ENCODE measurements at places on chromosomes 6 and 20. TPM values are rescaled to one million over a fixed set of nuclear protein-coding genes. Genes with fewer than 3 reads are reported as not detected.

Gene MYLK2
- total RNA-seq, result 0.25 TPM

Gene KCNK15
- total RNA-seq, result 0.33 TPM

Gene CCDC28A
- total RNA-seq, result 9.0 TPM

- H3K27ac ChIP-seq, result no peak overlapping the region
- no peak for DNase-seq
- peaks cover 8% of the 10 kb centered on the region for H3K4me1 ChIP-seq
- no peaks in the 10 kb centered on the region for H3K27me3 ChIP-seq
Observed at GRCh38 chr20:50038574-50038991, 55.8 kb downstream of the SNAI1 start.

DNA sequence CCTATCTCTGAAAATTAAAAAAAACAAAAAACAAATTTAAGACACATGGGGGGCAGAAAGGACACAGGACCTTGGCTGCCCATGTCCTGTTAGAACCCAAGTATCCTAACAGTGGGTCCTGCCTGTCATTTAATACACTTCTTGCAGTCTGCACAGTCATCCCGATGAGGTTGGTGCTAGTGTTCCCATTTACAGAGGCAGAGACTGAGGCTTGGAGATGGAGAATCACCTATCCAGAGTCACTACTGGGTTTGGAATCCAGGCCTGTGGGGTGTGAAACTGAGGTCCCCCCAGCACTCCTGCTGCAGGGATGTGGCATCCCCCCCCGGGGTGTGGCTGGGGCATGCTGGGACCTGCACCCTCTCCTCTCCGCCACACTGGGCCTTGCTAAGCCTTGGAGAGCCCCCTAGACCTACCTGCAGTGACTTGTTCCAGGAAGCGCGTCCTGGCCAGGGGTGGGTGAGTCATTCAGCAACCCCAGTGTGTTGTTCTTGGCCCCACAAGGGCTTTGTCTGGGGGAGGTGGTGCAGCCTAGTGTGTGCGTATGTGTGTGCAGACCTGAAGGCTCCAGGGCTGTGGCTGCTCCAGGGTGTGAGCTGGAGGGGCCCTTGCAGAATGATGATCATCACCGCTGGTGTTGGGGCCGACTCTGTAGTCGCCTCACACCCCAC lies 49.7 kb downstream of the BCAS4 start:
- no peaks in the 10 kb centered on the region for H3K36me3 ChIP-seq
- no peaks in the 10 kb centered on the region for H3K27me3 ChIP-seq
- no peak for DNase-seq
- no peak overlapping the region for H3K4me3 ChIP-seq
- peaks cover 14% of the 10 kb centered on the region for H3K4me1 ChIP-seq
- H3K27ac ChIP-seq, result no peak overlapping the region

Gene PRKN
- 25.5 TPM for total RNA-seq

DNA sequence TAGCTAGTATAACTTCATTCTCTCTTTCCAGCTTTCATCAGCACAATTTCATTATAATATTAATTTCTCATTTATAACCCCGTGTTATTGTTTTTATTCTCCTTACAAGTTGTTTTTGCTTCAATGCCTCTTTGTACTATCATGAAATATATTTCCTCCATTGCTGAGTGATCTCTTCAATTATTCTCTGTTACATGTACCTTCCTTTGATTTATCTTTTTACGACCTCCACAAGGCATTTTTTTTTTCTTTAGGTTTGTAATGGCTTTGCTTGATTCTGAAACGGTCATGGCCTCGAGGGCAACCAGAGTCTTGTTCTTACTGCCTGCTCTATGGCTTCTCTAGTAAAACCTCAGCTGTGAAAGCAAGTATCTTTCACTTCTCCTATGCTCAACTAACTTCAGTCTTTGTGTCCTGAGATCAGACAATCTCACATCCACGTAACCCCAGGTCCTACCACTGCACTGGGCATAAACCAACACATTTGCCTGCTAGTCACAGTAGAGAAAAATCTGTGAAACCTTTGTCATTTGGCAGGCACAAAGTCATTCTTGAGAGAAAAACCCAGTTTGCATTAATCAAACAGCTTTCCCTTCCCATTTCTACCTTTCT lies 119.9 kb downstream of the UST start:
- H3K36me3 ChIP-seq, result no peaks in the 10 kb centered on the region
- H3K4me3 ChIP-seq, result no peak overlapping the region
- peaks cover 13% of the 10 kb centered on the region for H3K4me1 ChIP-seq
- H3K27ac ChIP-seq, result no peak overlapping the region

Gene TAAR2
- total RNA-seq, result not detected

GRCh38 chr20:51059862-51060261 lies 37.0 kb upstream of the KCNG1 start:
- H3K27me3 ChIP-seq, result peaks cover 96% of the 10 kb centered on the region
- DNase-seq, result no peak
- H3K27ac ChIP-seq, result no peak overlapping the region
- H3K4me3 ChIP-seq, result no peak overlapping the region
- H3K4me1 ChIP-seq, result no peaks in the 10 kb centered on the region

DNA sequence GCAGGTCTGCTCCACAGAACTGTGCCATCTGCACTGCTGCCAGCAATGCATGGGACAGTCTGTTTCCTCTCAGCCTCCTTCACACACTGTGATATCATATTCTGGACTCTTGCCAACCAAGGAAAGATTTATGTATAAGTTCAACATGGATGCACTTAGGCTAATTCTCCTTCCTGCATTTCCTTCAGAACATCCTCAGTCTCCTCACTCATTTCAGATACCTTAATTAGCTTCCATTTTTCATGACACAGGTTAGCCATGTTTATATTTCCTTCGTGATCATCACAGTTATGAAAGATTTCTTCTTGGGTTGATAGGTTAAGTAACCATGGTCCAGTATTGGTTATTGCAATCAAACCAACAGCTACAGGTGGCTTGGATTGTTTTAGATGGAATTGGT lies 46.4 kb upstream of the DDR1 start:
- H3K27ac ChIP-seq, result no peak overlapping the region
- H3K4me3 ChIP-seq, result no peak overlapping the region
- no peaks in the 10 kb centered on the region for H3K27me3 ChIP-seq
- no peak for DNase-seq
- peaks cover 27% of the 10 kb centered on the region for H3K4me1 ChIP-seq

- peak overlapping the region; percentile 78 for H3K4me3 ChIP-seq
- peaks cover 34% of the 10 kb centered on the region for H3K27me3 ChIP-seq
- no peaks in the 10 kb centered on the region for H3K36me3 ChIP-seq
Observed at GRCh38 chr6:39791311-39791710, 865 bp upstream of the DAAM2 start.

Gene RAET1G
- 0.19 TPM for total RNA-seq

GRCh38 chr6:17098538-17098937 lies 3.3 kb upstream of the STMND1 start:
- no peaks in the 10 kb centered on the region for H3K36me3 ChIP-seq
- H3K4me1 ChIP-seq, result peaks cover 30% of the 10 kb centered on the region
- H3K4me3 ChIP-seq, result no peak overlapping the region
- H3K27me3 ChIP-seq, result peaks cover 19% of the 10 kb centered on the region

- no peaks in the 10 kb centered on the region for H3K27me3 ChIP-seq
- H3K36me3 ChIP-seq, result no peaks in the 10 kb centered on the region
- H3K27ac ChIP-seq, result no peak overlapping the region
- H3K4me1 ChIP-seq, result no peaks in the 10 kb centered on the region
- no peak for DNase-seq
- no peak overlapping the region for H3K4me3 ChIP-seq
Observed at GRCh38 chr6:120992257-120992656, 342.0 kb downstream of the TBC1D32 start.

Gene C20orf204
- 0.55 TPM for total RNA-seq

Gene FRMD1
- 0.16 TPM for total RNA-seq

- no peak overlapping the region for H3K4me3 ChIP-seq
- no peak overlapping the region for H3K27ac ChIP-seq
Observed at GRCh38 chr20:38369389-38369788, 23.1 kb downstream of the LBP start.

Gene PDYN
- total RNA-seq, result not detected

DNA sequence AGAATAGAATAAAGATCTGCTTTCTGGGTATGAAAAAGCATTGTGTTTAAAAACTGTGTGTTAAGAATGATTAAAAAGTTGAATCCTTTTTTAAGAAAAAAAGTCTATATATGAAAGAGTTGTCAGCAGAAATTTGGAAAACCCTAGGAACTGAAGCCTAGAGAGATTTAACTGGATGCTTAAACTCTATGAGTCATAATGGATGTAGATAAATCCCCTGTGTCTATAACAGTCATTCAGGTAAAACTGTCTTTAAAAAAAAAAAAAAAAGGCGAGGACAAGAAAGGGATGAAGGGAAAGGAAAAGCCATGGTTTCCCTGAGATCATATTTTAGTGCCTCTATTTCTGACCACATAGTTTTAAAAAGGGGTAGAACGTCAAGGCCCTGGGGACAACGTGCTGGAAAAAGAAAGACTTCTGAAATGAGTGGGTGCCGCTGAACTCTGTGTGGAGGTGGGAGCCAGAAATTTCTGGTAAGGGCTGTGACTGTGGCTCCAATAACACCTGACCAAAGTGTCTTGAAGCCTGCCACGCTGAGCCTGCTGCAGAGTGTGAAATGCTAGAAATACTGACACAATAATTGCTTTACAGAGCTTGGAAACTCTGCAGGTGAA lies 302.6 kb upstream of the ARID1B start:
- H3K36me3 ChIP-seq, result no peaks in the 10 kb centered on the region
- DNase-seq, result no peak
- H3K27ac ChIP-seq, result no peak overlapping the region
- H3K27me3 ChIP-seq, result no peaks in the 10 kb centered on the region
- no peak overlapping the region for H3K4me3 ChIP-seq
- H3K4me1 ChIP-seq, result no peaks in the 10 kb centered on the region

GRCh38 chr6:81933089-81933488 lies 180.6 kb upstream of the TENT5A start:
- no peaks in the 10 kb centered on the region for H3K27me3 ChIP-seq
- DNase-seq, result no peak
- H3K4me1 ChIP-seq, result peaks cover 1% of the 10 kb centered on the region
- H3K4me3 ChIP-seq, result no peak overlapping the region

GRCh38 chr20:51757226-51757625 lies 11.0 kb downstream of the ATP9A start:
- no peaks in the 10 kb centered on the region for H3K36me3 ChIP-seq
- peaks cover 14% of the 10 kb centered on the region for H3K4me1 ChIP-seq
- no peaks in the 10 kb centered on the region for H3K27me3 ChIP-seq
- no peak overlapping the region for H3K4me3 ChIP-seq
- DNase-seq, result no peak

GRCh38 chr6:52590152-52590891 lies 13.5 kb upstream of the TRAM2 start:
- no peak overlapping the region for H3K4me3 ChIP-seq
- H3K27me3 ChIP-seq, result no peaks in the 10 kb centered on the region
- H3K27ac ChIP-seq, result no peak overlapping the region
- DNase-seq, result peak; percentile 48
- H3K4me1 ChIP-seq, result peaks cover 39% of the 10 kb centered on the region
- no peaks in the 10 kb centered on the region for H3K36me3 ChIP-seq

- peaks cover 5% of the 10 kb centered on the region for H3K27me3 ChIP-seq
- no peak overlapping the region for H3K27ac ChIP-seq
- no peak overlapping the region for H3K4me3 ChIP-seq
- no peak for DNase-seq
- no peaks in the 10 kb centered on the region for H3K36me3 ChIP-seq
- peaks cover 56% of the 10 kb centered on the region for H3K4me1 ChIP-seq
Observed at GRCh38 chr20:23121751-23122320, 35.7 kb upstream of the CD93 start.
